ENCODE measurements at places on chromosomes 11 and 22.

DNA sequence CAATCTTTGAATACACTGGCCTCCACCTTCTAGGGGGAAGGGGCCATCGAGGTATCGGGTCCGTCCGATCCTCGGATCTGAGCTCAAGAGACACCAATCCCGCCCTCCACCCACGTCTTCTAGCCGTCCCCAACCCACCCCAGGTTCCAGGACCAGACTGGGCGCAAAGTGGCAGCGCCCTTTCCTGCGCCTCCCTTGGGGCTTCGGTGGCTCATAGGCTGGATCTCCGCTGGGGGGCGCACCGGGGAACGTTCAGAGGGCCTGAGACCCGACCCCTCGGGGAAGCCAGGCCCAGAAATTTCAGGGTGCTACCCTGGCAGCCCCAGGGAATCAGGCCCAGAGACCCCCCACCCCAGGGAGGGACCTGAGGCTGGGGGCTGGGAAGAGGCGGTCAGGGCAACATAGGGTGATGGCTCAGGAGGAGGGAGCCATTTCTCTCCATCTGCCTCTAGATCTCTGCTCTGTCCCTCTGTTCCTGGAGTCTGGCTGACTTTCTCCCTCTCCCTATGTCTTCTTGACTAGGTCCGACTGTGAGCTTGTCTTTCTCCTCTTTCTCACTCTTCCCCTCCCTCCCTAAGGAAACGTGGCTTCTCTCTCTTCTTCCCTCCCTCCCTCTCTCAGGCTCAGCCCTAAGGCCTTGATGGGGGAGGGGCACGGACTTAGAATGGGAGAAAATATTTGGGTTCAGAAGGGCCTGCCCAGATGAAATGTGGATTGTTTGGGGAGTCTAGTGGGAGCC is 1.1 kb downstream of the CREB3L1 start:
- no peak for DNase-seq

- DNase-seq = no peak
Measured at GRCh38 chr11:74638869-74639268, 46.5 kb downstream of the POLD3 start.

DNA sequence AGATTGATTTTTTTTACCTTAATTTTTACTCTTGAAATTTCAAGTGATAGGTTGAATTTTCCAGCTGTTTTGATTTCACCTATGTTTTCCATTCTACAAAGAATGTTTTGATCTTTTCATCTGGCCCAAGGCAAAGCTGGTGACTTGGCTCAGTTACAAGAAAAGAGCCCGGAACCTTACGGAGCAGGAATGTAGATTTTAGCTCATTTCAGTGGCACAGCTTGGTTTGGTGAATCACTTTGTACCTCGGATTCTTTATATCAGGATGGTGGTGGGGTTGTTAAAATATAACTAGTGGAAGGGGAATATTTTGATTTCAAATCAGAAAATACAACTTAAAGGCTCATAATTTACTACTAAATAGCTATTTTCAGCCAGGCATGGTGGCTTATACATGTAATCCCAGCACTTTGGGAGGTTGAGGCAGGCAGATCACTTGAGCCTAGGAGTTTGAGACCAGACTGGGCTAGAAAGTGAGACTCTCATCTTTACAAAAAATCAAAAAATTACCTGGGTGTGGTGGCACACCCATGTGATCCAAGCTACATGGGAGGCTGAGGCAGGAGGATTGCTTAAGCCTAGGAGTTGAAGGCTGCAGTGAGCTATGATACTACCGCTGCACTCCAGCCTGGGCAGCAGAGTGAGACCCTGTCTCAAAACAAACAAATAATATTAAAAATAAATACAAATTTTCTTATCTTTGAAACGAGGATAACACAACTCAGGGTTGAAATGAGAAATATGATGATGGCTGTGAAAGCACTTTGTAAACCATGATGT is 9.4 kb upstream of the GRIK4 start:
- no peak for DNase-seq

DNA sequence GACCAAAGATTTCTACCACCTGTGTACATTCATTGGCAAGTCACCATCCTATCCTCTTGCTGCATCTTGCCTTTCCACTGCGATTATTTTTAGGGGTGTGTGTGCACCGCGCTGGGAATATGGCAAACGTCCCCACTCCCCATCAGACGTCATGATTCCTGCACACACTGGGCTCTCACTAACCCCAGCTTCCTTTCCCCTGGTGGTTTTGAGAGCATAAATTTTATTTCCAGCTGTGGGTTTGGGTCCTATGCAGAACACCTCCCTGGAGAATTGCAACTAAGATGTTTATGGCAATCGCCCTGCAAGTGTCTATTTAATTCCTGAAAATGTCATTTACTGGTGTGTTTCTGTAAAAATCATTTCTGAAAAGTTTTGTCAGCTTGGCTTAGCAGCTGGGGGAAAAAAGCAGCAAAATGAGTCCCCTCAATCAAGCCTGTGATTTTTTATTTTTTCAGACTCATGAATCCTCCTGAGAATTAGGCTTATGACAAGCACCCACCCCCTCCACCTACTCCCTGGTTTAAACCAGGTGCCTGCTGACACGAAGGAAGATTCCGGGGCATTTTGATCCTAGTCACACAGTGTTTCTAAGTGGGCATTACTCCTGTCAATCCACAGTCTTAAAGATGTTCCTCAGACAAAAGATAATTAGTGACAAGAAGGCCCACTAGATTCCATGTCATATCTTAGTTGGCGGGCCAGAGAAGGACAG is 23.8 kb downstream of the UPB1 start:
- DNase-seq = no peak

GRCh38 chr11:20353829-20354434 is 9.6 kb upstream of the HTATIP2 start:
- DNase-seq = no peak

GRCh38 chr22:32831584-32831983 is 30.1 kb downstream of the TIMP3 start:
- DNase-seq = no peak

DNA sequence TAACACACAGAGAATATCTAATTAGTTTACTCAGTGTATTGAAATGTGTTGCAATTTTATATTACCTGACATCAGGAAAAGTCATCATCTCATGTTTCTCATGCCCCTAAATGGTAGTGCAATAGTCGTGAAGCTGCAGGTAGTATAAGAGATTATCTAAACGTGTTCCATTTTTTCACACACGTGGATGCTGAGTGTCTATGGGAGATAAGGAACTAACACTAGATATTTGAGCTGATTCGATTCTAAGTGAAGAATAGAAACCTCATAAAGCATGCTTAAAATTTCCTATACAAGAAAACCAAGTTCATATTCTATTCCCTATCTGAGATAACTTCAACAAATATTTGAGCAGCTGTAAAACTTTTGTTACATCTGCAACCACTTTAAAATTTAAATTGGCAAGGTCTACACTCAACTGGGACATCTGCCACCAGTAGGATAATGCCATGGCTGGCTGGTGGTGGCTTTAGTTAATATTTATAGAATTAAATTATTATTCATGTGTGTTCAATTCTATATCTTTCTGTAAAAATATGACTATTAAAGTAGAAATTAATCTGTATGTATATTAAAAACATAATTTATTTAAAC is 388.8 kb downstream of the LUZP2 start:
- DNase-seq = no peak

DNA sequence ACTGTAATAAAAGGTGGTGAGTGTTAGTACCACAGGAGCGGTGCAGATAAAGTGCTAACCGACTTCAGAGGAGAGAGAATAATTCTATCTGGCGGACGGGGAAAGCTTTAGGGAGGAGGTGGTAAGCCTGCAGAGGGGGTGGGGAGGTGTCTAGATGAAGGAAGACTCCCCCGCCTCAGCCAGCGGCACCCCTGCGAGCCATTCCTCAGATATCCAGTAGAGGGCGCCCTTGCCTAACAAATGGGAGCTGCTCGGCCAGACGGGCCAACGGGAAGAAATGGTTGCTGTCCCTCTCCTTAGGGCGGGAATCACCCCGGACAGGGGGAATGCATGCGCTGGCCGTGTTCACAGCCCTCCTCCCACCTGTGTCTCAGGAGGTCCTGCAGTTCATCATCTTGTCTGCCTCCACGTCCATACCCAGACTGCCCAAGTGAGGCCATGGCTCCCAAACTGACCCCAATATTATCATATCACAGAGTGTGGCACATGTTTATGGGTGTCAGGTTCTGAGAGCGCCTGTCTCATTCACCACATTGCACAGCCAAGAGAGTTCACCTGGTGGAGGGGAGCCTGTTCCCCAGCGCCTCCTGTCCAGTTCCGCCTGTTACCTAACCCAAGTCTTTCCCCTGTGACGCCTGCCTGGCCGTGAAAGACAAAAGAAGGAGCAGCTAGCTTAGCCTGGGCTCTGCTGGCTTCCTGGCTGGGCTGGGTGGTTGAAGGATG is 85.5 kb downstream of the ST3GAL4 start:
- DNase-seq = peak; percentile 48

- no peak for DNase-seq
Measured at GRCh38 chr22:22218302-22218701, 26.3 kb upstream of the VPREB1 start.

- DNase-seq = no peak
Measured at GRCh38 chr22:38754751-38755154, 1.0 kb downstream of the SUN2 start.

- no peak for DNase-seq
Measured at GRCh38 chr11:128061281-128061871, 526.0 kb downstream of the ETS1 start.

DNA sequence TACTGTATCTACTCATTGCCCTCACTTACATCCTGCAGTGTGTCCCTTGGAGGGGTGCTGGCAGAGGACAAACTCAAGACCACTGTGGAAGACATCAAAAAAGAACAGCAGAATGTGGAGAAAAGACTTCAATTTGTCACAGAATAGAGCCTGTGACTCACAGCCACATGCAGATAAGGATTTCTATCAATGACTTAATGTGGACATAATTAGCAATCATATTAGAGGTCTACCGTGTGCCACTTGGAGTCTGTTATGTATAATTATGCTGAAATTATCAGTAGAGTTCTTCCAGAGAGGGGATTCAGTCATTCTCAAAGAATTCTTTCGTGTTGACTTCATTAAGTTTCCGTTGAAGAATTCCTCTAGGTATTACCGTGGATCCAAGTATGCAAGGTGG is 473.5 kb downstream of the MIAT start:
- DNase-seq = no peak

DNA sequence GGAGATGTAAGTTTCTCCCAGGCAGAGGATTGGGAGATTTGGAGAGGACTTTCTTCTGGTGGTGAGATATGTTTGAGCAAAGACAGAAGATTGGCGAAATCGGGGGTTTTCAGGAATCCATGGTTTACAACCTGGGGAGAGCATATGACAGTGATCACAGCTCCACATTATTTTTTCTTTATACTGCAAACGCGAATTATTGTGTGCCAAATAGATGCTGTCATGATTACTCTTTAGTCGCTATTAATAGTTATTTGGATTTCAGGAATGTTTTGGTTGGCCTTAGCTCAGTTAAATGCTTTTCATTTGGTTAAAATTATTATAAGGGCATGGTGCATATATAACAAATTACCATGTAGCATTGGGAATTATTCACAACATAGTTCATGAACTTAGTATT is 15.2 kb downstream of the ATXN10 start:
- DNase-seq = no peak

- no peak for DNase-seq
Measured at GRCh38 chr11:82969811-82970210, 68.3 kb downstream of the DDIAS start.

DNA sequence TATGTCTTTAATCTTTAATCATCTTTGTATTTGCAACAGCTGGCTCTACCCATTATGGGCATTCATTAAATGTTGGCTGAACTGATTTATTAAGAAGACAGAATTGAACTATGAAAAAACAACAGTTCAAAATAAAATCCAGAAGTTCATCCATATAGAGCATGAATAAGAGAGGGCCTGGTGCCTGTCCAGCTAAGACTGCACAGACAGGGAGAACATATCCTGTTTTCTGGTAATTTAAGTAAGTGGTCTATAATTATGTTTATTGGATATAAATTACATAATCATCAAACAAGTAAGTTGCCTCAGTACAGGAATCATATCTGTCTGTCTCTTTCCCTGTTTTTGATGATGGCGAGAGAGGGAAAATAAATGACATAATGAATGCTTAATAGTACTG is 137.2 kb downstream of the RBFOX2 start:
- DNase-seq = no peak

- DNase-seq = no peak
Measured at GRCh38 chr22:24117942-24118341, 63.3 kb upstream of the SUSD2 start.

GRCh38 chr22:28139961-28140360 is 220.9 kb upstream of the PITPNB start:
- no peak for DNase-seq

DNA sequence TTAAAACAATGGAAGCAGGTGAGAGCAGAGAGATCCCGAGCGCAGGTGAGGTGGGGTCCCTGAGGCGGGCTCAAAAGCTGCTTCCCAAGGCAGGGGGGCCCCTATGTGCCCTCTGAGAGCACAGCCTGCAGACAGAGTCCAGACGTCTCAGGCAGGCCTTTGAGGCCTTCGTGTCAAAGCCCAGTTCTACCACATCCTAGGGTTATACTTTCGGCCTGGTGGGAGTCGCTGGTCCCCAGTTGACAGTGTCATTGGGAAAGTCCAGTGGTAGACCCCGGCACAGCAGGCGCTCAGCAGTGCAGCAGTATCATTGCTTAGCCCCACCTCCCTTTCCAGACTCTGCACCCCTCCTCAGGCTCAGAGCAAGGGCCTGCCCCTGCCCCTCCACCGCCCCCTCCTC is 9.1 kb downstream of the LINC01488 start:
- no peak for DNase-seq

GRCh38 chr11:24572376-24572775 is 75.5 kb downstream of the LUZP2 start:
- DNase-seq = no peak

- no peak for DNase-seq
Measured at GRCh38 chr11:119316016-119316728, 758 bp downstream of the MCAM start.

- DNase-seq = no peak
Measured at GRCh38 chr11:82089426-82089825, 644.2 kb downstream of the FAM181B start.

DNA sequence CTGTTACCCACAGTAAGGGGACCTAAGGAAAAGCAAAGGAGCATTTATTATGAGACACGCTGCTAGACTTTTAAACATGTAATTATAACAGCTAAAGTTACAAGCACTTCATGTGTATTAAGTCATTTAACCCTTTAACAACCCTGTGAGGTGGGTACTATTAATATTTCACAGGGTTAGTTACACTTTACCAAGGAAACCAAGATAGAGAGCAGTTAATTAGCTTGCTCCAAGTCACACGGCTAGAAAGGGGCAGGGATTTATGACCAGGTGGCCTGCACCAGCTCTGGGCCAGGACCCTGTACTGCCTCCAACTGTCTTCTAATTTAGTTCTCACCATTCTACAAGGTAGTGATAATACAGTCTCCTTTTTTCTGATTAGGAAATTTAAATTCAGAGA is 74.9 kb downstream of the RPL27A start:
- DNase-seq = no peak

DNA sequence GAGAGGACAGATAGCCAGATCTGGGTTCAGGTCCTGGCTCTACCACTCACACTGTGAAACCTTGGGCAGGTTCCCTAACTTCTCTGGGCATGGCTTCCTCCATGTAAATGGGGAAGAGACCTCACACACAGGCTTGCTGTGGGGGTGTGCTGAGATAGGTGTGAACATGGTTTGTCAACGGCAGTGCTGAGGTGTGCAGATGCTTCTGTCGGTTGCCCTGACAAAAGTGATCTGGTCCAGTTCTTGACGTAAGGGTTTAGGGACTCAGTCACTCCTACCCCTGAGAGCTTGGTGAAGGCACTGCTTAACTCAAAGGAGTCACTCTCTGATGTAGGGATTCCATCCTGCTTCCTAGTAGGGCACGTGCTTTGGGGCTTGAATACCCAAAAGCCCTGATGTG is 2.0 kb downstream of the C1QTNF4 start:
- no peak for DNase-seq

Data from stimulated activated CD4-positive, alpha-beta T cell treated with anti-CD3 and anti-CD28 coated beads, Interleukin-15, amount 100 ng/mL, for 1 hour (primary cell).